ENCODE measurements at places on chromosomes 3 and 15.

GRCh38 chr3:186614597-186615483, 2.0 kb downstream of the AHSG start:
- DNase-seq, result peak; percentile 87

- DNase-seq, result no peak
These were observed 20.0 kb upstream of the TRH start for GRCh38 chr3:129954514-129954913.

GRCh38 chr3:34934660-34935059, 704.7 kb upstream of the ARPP21 start:
- DNase-seq, result no peak

DNA sequence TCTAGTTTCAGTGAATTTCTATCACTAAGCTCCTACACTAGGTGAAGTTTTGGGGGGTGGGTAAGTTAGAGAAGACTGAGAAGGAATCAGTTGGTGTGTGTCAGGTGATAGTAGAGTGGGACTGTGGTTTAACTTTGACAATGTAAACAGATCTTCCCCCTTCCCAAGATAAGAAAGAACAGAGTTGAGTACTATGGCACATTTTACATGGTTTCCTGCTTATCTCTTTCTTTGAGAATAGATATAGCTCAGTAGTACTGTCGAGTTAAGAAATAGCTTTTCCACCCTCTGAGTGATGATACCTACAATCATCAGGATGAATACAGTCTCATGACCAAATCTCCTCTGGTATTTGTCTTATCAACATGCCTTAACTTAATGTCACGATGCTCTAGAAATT, 42.8 kb downstream of the GAP43 start:
- DNase-seq, result no peak

- no peak for DNase-seq
These were observed 8.1 kb downstream of the PGBD4 start for GRCh38 chr15:34109797-34110663.

DNA sequence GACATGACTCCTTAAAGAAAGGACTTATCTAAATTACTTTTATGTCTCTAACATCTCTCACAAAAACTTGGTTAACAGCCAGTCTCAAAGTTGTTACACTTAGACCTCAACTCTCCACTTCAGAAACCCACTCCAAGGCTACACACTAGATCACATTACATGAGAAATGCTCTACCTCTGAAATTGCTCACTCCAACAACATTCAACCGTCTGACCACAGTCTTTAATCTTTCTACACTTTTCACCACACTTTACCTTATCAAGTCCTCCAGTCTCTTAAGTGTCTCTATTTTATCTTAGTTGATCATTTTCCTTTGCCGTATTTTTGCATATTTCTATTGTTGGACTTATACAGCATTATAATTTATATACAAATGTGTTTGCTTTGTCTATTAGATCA, 5.8 kb downstream of the SLC12A6 start:
- DNase-seq, result no peak

- DNase-seq, result no peak
These were observed 18.7 kb downstream of the THRB start for GRCh38 chr3:24475925-24476324.

- no peak for DNase-seq
These were observed 24.1 kb downstream of the ARPP21 start for GRCh38 chr3:35663471-35663870.

DNA sequence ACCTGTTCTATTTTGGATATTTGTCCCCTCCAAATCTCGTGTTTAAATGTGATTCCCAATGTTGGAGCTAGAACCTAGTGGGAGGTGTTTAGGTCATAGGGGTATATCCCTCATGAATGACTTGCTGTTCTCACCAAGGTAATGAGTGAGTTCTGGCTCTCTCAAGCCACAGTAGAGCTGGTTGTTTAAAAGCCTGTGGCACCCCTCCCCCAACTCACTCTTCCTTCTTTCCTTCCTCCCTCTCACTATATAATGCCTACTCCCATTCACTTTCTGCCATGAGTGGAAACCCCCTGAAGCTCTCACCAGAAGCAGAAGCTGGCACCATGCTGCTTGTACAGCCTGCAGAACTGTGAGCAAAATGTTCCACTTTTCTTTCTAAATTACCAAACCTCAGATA, 341.1 kb downstream of the SI start:
- no peak for DNase-seq

DNA sequence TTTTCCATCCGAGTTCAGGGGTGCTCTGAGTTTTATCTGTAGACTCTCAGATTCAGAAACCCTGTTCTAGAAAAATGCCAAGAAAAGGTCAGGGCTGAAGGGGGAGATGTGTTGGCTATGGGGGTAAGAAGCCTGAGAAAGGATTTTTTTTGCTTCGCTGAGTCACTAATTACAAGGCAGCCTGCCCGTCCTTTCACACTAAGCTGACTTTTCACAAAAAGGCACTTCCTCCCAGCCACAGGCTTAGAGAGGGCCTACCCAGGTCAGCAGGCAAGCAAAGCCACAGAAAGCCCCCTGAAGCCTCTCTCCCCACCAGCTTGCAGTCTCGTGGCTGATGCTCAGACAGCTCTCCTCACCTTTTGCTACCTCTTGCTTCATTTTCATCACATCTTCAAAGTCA, 192.6 kb upstream of the PRICKLE2 start:
- no peak for DNase-seq

GRCh38 chr15:77185242-77185785, 114.4 kb upstream of the TSPAN3 start:
- no peak for DNase-seq

DNA sequence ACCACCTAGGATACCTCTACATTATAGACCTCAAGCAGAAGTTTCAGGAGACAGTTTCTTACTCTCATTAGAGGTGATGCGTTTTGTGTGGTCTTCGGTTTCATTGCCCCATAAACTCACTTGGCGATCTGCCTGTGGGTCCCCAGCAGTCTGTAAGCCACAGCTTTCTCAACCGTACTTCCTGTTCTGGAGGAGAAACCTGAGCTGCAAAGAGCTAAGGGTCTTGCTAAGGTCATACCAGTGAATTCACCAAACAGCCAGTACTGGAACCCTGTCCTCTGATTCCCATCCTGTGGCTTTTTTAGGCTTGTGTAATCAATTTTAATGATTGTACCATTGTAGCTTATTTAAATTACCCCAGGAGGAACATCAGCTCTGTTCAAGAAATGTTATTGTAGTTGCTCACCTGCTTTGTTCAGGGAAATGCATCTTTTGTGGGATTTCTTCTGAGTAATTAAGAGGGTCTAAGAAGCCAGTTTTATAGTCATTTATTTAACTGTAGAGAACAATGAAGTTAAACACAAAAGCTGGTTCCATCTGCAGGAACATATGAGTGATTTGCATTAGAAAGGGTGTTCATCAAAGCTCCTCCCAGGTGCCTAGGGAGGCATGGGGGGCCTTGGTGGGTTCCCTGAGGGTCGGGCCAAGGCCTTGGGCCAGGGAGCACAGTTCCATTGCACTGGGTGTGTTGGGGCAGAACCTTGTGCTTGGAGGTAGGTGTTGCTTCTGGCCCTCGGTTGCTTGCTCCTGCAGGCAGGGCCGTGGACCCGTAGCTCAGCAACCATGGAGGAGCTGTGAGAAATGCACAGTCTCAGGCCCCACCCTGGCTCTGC, 69.6 kb downstream of the APBA2 start:
- no peak for DNase-seq

DNA sequence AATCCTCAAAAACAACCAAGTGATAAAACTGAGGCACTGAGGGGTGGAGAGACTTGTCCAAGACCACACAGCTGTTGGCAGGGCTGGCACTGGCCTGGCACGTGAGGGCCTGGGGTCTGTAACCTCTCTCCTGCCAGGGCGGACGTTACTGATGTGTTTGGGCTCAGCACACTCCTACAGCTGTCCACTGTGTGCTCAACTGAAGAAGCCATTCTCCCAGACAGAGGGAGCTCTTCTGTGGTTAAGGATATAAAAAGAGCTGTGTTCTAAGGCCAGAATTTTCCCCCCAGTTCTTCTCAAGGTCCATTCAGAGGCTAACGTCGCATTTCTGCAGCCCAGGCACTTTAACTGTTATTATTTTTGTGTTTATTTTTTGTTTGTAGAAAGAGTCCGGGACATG, 429.0 kb upstream of the ATP11B start:
- DNase-seq, result no peak

GRCh38 chr3:67617518-67617917, 36.9 kb downstream of the SUCLG2 start:
- DNase-seq, result no peak

- no peak for DNase-seq
These were observed 29.7 kb downstream of the TEX9 start for GRCh38 chr15:56394909-56395308.

DNA sequence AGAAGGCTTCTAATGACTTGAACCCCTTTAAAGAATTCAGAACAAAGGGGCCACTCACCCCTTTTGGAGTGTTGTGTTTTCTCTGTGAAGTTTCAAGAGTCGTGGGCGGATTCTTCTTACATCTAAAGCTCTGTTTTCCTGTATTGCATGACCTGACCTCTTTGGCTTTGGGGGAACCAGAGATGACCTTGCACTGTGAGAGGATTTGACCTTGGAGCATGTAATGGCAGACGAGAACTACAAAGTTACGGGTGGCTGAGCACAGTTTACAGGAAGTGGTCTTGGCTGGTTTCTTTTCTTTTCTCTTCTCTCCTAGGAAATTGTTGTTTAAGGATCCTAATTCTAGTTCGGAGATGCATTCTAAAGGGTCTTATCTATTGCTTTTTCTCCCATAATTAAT, 6.2 kb upstream of the BDH1 start:
- no peak for DNase-seq

GRCh38 chr3:65107174-65107573, 419.4 kb upstream of the ADAMTS9 start:
- no peak for DNase-seq

DNA sequence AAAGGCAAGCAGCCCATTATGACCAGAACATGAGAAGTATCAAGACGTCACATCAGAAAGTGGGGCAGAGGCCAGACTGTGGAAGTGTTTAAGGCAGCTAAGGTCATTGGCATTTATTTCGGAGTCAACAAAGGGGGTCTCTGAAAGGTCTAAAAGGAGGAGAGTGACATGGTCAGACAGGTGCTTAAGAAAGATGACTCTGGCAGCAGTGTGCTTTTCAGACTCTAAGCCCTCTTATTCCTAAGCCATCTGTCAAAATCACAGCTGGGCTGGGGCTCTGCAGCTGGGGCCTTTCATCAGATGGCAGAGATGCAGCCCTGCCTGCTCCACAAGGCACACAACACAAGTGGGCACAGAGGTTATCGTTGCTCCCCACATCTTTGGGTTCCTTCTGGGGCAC, 14.0 kb downstream of the FBXL22 start:
- DNase-seq, result no peak

DNA sequence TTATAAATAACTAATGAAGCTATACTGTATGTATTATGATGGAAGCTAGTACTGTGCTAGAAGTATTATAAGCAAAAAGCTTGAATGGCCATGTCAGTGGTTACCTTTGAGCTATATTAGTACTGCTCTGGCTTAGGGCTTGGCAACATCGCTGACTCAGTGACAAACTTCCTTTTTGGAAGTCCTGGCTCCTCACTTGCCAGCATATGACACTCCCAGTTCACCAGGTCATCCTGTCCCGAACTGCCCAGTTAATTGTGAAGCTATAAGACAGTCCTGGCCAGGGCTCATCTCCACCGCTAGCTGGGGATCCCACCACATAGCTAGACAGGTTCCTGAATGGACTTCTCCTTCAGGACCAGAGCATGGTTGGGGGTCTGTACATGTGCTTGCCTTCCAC, 31.9 kb downstream of the RAB8B start:
- no peak for DNase-seq

GRCh38 chr3:46609212-46609721, 3.1 kb upstream of the FAM240A start:
- DNase-seq, result no peak

GRCh38 chr3:49158103-49158709, 7.9 kb downstream of the CCDC71 start:
- peak; percentile 79 for DNase-seq

DNA sequence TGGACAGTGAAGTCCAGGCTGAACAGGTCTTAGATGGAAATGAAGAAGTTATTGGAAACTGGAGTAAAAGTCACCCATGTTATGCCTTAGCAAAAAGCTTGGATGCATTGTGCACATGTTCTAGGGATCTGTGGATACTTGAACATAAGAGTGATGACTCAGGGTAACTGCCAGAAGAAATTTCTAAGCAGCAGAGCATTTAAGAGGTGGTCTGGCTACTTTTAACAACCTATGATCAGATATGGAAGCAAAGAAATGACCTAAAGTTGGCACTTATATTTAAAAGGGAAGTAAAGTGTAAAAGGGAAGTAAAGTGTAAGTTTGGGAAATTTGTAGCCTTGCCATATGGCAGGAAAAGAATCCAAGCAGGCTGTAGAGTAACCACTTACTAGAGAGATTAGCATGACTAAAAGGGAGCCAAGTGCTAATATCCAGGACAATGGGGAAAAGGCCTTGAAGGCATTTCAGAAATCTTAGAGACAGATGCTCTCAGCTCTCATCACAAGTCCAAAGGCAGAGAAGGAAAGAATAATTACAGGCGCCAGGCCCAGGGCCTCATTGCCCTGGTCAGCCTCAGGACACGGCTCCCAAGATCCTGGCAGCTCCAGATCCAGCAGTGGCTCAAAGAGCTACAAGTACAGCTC, 73.9 kb upstream of the KCNH8 start:
- DNase-seq, result no peak

GRCh38 chr3:197417441-197417840, 119.0 kb upstream of the DLG1 start:
- no peak for DNase-seq

DNA sequence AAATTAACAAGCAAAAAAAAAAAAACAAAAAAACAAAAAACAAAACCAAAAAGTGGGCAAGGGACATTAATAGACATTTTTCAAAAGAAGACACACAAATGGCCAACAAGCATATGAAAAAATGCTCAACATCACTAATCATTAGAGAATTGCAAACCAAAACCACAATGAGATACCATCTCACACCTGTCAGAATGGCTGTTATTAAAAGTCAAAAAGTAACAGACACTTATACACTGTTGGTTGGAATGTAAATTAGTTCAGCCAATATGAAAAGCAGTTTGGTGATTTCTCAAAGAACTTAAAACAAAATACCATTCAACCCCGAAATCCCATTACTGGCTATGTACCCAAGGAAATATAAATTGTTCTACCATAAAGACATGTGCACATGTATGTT, 222.4 kb upstream of the CD96 start:
- no peak for DNase-seq
